ENCODE measurements at places on chromosomes 2 and 18.

- DNase-seq: no peak
Observed at GRCh38 chr2:18194161-18194560, 315.7 kb downstream of the KCNS3 start.

DNA sequence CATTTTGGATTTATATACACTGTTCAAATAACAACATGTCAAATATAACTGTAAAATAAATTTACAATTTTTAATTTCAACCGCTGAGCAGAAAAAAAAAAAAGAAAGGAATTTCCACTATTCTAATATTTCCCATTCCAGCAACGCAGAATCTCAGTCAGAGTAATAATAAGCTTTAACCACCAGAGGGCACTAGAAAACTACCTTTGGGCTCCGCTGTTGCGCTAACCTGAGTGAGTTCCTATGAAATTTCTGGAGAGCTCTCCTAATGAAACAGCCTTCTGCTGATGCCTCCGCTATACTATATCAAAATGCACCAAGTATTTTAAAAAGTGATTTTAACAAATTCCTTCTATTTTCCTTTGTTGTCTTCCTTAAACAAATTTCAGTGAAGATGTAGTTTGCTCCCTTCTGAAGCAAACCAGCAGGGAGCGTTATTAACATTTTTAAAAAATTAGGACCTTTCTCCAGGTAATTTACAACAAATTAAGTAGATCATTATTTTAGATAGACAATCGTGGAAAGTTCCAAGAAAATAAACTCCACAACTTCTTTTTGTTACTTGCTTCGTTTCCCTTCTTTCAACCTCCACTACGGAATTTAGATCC lies 23.0 kb downstream of the ERMN start:
- DNase-seq: peak; percentile 12

- no peak for DNase-seq
Observed at GRCh38 chr2:69253611-69254301, 133.3 kb downstream of the GFPT1 start.

DNA sequence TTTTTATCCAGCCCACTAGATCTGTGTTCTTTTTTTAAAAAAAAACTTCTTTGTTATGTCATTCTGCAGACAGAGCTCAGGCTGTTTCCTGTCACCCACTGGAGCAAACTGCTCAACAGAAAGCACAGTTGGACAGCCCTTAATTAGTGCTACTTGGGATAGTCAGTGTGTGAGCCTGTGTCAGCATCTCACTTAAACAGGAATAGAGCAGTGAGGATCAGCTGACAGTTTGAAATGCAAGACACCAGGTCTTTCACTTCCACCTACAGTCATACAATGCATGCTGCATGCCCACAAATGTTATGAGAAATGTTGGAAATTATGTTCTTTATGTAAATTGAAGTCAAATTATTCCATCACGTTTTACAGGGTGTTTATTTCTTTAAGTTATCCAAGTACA lies 174.9 kb downstream of the NR4A2 start:
- no peak for DNase-seq

DNA sequence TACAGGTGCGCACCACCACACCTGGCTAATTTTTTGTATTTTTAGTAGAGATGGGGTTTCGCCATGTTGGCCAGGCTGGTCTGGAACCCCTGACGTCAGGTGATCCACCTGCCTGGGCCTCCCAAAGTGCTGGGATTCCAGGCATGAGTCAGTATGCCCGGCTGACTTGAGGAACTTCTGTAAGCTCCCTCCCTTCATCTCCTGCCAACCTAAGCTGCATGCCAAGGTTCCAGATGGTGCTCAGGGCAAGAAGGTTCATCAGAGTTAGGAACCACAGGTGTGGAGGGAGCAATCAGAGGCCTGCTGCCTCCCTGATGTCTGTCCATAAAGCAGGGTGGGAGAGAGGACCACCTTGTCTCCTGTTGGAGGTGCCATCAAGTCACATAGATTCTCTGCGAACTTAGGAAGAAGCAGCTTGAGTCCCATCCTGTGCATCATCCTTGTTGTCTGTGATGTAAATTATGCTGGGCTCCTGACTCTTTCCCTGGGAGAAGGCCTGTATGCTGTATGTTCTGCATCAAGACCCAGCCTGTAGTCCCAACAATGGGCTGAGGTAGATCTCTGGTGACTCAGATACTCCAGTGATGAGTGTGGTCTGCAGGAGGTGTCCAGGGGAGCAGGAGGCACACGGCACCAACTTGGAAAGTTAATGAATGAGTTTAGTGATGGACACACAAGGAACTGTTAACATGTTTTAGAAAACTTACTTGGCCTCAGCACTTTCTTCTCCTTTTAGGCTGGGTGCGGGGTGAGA lies 53.1 kb downstream of the TMEM17 start:
- no peak for DNase-seq

DNA sequence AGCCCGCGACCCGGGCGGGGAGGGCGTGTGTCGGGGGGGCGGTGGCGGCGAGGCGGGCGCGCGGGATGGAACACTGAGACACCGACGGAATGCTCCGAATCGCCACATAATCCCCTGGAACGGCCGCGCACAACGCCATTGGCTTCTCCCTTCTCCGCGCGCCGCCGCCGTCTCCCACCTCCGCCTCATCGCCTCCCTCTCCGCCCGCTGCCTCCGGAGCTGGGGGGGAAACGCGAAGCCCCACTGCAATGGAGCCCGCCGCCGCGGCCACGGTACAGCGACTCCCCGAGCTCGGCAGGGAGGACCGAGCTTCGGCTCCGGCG lies at the start of gene PHLPP1:
Gene PHLPP1, plus strand, starts transcription at position 106 of the 323 bp plus-strand sequence. Its CDS starts 143 bp downstream, at position 249.
- DNase-seq: no peak

DNA sequence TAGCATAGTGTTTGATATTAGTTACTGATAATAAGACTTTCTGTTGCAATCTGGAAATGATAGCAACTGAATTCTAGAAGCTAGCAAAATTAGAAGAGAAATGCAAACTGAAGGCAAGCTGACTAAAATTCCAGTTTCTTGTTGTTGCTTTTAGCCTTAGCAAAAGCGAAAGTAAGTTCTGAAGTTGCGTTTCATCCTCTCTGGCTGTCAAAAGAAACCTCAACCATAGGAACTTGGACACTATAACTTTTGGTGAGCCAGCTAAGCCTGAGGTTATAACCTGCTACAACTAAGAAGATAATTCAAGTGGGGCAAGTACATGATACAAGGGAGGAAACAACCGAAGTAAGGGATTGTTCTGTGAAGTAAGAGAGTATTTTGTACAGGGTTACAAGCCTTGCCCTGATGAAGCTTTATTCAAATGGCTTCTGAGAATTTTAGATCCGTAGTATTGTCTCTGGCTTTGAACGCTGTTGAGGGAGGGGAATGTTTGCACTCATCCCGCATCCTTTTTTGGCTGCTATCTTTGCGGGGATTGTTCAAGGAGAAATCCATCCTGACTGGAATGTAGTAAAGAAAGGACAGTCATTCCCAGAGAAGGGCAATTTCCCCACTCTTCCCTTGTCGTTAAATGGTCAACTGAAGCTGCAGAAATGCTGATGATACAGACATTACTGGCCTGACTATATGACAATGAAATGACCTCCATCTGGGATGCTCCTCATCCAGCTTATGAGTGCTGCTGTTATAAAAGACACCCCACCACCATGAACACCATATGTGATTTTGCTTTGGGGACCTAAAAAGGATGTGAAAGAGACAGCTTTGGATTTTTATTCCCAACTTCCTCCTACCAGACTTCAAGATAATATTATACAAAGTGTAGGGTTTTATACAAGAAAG lies 7.0 kb upstream of the TMX3 start:
- DNase-seq: no peak

DNA sequence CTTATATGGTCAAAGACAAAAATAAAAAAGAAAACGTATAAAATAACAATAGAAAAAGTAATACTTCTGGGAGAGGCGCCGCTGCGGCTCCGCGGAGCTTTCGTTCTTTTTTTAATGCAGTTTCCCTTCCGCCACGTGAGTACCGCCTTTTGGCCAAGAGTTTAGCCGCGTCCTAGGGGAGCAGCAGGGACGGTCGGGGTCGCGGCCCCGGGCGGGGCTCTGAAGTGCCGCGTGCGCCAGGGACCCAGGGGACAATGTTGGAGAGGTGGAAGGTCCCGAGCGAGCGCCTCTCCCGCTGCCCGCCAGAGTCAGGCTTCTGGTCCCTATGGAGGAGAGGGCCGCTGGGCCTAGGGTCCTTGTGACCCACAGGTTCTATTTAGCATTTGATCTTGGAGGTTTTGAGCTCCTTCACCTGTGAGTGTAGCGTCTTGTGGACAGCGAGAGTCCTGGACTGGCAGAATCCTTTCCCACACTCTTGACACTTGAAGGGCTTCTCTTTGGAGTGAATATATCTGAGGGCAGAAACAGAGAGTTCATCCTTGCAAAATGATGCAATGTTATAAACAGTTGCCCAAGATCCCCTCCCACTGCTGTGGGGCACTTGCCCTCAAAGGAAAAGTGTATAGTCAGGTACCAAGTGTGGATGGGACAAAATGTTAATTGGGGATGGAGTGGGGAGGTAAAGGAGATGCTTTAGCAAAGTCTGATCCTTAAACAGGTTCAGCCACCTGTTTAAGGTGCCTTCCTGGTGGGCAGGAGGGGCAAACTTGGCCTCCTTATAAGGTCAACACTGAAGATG lies 6.3 kb downstream of the OSR1 start:
- DNase-seq: no peak

GRCh38 chr18:8031496-8031895 lies 464.4 kb downstream of the PTPRM start:
- no peak for DNase-seq

- DNase-seq: no peak
Observed at GRCh38 chr2:147945660-147946059, 74.9 kb downstream of the ORC4 start.

DNA sequence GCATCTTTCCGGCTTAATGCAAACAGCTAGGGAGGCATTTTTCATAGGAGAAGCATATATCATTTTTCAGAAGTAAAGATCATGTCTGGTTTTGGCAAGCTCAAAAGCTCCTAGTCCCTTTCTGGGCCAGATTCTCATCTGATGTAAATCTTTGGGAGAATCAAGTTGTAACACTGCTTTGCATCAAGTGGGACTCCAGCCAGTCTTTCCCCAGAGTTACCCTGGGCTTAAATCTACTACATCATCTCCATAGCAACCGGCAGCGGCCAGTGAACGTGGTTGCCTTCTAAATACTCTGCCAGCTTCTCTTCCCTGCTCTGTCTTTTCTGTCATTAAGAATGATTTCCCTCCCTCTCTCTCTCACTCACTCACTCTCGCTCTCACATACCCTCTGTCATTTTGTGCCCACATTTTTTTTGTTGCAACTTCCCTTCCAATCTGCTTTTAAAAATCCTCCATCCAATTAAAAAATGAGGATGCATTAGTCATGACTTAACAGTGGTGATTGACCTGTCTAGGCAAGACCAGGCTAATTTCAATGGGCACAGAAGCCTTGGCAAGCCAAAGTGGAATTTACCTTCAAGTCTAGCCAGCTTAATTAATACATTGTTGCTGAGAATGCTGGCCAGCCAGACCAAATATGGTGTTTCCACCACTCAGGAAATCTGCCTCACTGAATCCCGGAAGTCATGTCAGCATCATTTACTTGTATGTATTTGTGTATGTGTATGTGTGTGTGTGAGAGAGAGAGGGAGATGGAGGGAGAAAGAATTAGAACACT lies 93.0 kb downstream of the NRP2 start:
- DNase-seq: no peak

- no peak for DNase-seq
Observed at GRCh38 chr2:108978709-108979111, 10.3 kb downstream of the EDAR start.

- no peak for DNase-seq
Observed at GRCh38 chr2:240651185-240651584, 25.9 kb downstream of the GPR35 start.

- no peak for DNase-seq
Observed at GRCh38 chr2:6421888-6422287, 443.8 kb downstream of the CMPK2 start.

DNA sequence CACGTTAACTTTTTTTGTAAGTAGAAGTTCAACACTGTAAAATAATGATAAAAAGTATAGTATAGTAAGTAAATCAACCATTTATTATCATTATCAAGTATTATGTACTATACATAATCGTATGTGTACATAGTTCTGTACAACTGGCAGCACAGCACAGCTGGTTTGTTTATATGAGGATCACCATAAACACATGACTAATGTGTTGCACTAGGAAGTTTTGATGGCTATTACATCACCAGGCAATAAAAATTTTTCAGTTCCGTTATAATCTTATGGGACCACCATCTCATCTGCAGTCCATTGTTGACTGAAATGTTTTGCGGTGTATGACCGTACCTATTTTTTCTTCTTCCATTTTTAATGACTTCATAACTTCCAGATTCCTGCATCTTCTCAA lies 39.2 kb upstream of the ZNF385B start:
- DNase-seq: no peak

DNA sequence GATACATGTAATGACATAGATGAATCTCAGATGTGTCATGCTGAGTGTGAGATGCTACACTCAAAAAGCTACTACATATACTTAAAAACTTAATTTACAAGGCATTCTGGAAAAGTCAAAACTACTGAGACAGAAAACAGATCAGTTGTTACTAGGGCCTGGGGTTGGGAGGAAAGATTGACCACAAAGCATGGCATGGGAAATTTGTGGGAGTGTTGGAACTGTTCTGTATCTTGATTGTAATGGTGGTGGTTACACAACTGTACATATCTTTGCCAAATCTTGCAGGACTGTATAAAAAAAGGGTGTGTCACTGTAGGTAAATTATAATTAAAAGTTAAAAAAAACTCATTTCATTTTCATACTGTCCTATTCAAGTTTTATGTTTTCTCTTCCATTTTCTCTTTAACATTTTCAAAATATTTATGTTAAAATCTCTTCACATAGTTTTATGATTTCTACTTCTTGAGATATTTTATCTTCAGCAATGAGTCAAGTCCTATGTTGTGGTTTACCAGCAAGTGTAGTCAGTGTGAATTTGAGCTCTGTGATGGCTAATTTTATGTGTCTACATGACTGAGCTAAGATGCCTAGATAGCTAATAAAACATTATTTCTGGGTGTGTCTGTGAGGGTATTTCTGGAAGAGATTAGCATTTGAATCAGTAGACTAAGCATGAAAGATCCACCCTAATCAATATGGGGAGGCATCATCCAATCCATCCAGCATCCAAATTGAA lies 58.6 kb upstream of the VRK2 start:
- no peak for DNase-seq

- DNase-seq: no peak
Observed at GRCh38 chr2:216549926-216550690, 51.5 kb downstream of the RPL37A start.

- DNase-seq: no peak
Observed at GRCh38 chr2:237459741-237460174, 27.3 kb upstream of the MLPH start.

DNA sequence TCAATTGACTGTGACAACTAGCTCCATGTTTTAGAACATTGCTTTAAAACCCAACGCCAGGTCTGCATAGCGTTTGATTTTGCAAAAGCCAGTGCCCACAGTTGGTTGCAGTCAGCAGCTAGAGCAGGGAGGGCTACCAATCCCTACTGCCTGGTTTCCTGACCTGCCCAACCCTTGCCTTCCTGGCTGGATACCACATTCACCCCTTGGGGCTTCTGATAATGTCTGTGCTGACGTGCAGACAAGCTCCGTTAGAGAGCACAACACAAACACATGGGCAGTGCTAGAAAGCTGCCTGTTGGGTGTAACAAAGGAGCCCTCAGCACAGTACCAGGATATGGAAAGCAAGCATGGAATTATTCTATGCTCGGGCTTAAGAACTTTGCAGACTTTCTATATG lies 71.4 kb upstream of the THSD7B start:
- no peak for DNase-seq

- DNase-seq: peak; percentile 15
Observed at GRCh38 chr2:227033471-227034148, 130.4 kb downstream of the COL4A4 start.

GRCh38 chr18:77461062-77461688 lies 211.5 kb downstream of the GALR1 start:
- DNase-seq: no peak

- DNase-seq: no peak
Observed at GRCh38 chr18:58691256-58691655, 20.0 kb downstream of the MALT1 start.
